ENCODE measurements at places on chromosomes 2 and 18.

DNA sequence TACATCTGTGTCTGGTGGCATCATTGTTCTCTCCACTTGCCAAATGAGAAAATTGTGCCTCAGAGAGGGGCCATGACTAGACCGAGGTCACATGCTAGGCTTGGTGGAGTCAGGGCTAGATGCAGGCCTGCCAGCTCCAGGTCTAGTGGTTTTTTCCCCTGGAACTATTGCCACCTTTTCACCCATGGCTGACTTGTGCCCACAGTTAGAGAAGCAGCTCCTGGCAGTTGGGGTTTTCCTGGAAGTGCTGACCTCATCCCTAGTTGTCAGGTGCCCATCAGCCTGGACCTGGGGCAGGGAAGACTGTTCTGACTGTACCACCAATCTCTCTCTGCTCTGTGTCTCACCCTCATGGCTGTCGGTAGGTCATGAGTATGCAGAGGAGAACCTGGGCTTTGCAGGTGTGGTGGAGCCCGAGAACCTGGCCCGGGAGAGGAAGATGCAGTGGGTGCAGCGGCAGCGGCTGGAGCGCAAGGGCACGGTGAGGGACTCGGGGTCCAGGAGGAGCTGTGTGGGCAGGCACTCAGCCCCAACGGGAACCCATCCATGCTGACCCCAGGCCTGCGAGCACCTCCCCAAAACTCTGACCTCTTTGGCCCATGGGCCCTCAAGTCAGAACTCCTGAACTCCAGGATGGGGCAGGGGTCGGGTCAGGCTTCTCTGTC, 12.4 kb upstream of the CATIP start:
- DNase-seq: no peak

DNA sequence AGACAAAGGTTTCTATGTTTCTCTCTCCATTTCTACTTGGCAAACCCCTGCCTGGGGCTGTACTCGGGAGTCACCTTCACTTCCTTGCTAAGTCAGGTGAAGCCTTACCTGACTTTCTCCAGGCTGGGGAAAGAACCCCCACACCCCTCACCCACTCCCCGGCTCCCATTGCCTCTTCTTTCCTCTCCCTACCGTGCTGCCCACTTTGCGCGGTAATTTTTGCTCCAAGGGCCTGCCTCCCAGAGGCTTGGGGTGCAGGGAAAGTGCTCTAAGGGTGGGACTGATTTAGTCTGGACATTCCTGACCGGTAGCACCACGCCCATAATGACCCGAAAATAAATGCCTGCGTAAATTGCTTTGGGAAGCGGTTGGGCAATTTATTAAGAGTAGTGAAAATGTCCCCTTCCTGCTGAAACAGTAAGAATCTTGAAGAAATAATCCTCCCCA, 49.1 kb upstream of the ATP6V1B1 start:
- no peak for DNase-seq

DNA sequence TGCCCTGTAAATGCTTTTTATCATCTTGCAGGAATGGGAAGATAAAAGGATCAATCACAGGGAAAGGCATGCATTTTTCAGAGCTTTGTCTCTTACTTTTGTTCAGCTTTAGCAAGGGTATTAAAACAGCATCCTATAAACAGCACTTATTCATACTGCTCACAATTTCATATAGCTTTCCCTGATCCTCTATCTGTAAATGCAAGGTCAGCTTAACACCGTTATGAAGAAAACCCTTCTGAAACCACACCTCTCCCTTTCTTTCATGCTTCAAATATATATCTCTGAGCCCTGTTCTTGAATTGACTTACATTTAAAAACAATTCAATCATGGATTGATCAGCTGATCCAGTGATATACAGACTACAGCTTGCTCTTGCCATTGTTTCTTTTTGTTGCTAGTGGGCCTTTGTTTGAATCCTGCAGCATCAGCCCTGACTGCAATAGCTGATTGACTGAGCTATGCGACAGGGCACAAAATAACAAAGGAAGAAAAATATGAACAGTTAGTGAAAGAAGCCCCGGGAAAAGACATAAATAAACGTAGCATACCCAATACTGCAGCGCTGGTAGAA, 795.5 kb upstream of the CDH2 start:
- no peak for DNase-seq

DNA sequence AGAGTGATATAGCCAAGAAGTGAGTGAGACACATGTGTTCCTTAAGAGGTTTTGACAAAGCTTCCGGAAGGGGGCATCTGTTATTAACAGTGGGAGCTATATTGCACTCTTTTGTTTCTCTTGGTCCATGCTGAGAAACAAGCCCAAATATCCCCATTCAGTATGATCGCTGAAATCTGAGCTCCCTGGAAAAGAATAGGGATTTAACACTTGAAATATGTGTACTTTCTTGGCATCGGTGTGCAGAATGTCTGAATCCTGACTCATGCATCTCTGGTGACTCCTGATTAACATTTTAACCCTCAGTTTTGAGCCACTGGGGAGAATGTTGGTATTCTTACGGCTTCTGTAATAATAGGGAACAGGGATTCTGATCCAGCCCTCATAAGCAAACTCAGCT, 448.1 kb downstream of the TSN start:
- no peak for DNase-seq

DNA sequence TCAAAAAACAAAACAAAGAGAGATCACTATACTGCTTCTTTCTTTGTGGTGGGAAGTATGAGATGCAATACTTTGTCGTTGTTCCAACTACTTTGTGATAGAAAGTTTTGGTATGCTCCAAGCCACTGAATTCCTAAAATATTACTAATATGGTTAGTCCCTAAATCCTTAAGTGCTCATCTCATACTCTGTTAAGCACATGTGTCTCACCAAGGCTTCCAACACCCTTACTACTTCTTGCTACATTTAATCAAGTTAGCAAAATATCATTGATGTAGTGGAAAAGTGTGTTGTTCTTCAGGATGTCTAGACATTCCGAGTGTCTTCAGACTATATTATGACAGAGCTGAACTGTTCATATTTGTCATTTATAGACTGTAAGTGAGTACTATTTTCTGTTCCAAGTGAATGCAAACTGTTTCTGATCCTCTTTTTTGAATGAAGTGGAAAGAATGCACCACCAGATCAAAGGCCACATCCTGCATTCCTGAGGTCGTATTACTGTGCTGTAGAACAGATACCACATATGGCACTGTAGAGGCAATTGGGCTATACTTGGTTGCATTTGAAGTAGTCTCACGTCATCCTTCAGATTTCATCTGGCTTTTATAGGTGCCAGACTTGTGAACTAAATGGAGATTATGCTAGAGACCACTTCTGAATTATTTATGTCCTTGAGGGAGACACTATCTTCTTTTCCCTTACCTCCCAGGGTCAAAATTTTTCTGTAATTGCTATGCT, 298.4 kb upstream of the ZNF521 start:
- DNase-seq: peak; percentile 8

GRCh38 chr2:2577407-2577831, 246.3 kb upstream of the MYT1L start:
- no peak for DNase-seq

DNA sequence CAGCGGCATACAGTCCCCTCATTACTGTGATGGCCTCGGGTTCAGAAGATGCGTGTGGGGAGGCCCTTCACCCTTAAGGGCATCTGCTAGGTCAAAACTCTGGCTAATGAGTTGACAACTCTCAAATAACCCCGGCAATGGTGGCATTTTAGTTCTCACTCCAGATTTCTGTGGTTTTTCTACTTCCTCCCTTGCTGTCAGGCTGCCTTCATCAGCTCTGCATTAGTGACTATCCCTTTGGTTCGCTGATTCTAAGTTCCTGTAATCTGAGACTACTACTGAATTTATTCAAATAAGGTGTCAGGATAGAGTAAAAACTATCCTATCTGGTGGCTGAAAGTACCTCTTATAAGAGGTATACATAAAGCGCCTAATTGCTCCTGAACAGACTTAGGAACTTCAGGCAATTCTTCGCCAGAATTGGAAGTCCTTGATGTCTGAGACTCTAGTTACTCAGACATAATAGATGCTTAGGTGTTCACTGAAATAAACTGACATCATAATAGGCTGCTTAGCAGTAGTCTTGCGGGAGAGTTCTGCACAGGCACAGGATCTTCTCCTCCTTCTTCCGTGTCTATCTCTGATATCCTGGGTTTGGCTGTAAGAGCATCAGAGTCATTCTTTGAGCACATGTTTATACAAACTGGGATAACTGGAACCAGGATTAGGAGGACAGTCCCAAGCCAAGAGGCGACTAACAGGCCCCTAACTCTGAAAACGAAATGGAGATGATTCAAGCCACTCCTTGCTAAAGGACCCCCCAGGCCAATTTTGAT, 194.5 kb downstream of the DNER start:
- DNase-seq: peak; percentile 7

GRCh38 chr2:25788457-25788856, 89.8 kb downstream of the ASXL2 start:
- peak; percentile 15 for DNase-seq

DNA sequence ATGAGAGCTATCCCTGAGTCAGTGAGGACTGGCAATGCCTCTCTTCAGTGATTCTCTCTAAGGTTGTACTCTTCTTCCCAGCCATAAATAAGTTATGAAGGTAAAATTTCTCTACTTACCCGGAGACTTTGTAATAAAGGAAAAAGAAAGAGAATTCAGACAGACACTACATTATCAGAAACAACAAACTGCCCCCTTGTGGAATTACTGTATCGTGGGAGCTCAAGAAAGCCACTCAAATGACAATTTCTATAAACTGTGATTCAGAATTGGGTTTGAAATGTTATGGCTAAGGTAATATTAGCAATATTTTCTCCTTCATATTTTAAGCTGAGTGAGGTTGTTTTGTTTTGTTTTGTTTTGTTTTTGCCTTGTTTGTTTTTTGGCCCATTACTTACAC, 155.8 kb upstream of the TANK start:
- no peak for DNase-seq

DNA sequence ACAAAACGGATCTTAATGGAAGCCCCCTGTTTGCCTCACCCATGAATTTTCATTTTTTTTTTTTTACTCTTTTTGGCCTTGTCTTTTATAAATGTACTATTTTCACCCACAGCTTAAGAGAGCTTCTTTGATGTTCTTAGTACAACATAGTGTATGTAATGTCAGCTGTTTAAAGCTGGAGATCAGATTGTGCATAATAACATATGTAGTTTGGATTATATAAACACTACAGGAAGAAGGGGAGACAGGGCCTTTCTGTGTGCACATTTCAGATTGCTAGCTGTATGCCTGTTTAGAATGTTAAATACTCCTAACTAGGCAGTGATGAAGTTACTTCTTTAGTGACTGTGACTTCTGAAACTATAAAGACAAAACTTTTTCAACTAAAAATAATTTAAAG, 2.1 kb upstream of the TANC1 start:
- DNase-seq: no peak

- DNase-seq: no peak
These were observed at the start of gene CTLA4 for GRCh38 chr2:203867561-203868200. Gene CTLA4 (plus strand): TSS chr2:203867771. CDS start chr2:203867943, 172 bp downstream.

GRCh38 chr18:23662309-23663263, at the start of gene ANKRD29:
Gene ANKRD29 (minus strand): TSS chr18:23662911. CDS start chr18:23662730, 181 bp downstream.
- peak; percentile 38 for DNase-seq

DNA sequence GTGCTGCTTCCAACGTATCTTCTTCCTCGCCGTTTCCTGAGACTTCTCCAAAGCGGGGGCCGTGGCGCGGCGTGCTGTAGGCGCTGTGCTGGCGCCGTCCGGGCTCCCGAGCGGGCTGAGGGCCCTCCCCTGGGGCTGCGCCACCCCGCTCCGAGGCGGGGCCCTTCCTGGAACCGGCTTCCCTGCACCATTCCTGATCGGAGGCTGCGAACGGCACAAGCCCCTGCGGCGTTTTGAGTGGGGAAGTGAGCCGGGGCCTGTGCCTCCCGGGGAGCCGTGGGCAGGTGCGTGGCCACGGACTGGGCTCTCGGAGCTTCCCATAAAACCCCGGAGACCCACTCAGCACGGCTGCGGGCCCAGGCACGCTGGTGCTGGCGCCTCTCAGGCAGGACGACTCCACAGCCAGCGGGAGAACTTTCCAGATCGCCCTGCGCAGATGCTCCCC, 74.7 kb downstream of the PSMG2 start:
- no peak for DNase-seq

GRCh38 chr2:25354116-25354515, 12.4 kb upstream of the DNMT3A start:
- no peak for DNase-seq

- no peak for DNase-seq
These were observed 318 bp downstream of the TYW5 start for GRCh38 chr2:199955007-199955338.

GRCh38 chr2:143754742-143755141, 625.5 kb downstream of the ARHGAP15 start:
- DNase-seq: no peak

DNA sequence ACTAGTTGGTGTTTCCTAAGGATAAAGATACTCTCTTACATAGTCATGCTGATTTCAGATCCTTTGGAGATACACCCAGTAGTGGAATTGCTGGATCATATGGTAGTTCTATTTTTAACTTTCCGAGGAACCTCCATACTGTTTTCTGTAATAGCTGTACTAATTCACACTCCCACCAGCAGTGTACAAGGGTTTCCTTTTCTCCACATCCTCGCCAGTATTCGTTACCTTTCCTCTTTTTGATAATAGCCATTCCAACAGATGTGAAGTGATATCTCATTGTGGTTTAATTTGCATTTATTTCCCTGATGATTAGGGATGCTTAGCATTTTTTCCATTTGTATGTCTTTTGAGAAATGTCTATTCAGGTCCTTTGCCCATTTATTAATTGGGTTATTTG, 34.0 kb downstream of the ACTR2 start:
- DNase-seq: no peak

DNA sequence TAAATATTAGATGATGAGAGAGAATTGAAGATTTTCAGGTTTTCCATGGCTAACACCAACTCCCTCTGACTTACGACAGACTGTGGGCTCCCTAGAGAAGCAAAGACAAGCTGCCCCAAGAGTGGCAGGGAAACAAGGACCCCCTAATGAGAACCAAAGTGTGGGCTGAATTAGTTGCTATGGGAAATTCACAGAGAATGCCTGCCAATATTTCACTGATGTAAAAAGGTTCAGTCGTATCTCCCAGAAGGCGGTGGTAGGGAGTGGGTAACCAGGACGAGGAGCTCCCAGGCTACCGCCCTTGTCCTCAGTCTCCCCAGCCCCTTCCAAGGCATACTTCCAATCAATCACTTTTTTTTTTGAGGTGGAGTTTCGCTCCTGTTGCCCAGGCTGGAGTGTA, 113.6 kb downstream of the LAMA1 start:
- DNase-seq: no peak

GRCh38 chr2:989781-990467, 39.3 kb downstream of the SNTG2 start:
- no peak for DNase-seq

DNA sequence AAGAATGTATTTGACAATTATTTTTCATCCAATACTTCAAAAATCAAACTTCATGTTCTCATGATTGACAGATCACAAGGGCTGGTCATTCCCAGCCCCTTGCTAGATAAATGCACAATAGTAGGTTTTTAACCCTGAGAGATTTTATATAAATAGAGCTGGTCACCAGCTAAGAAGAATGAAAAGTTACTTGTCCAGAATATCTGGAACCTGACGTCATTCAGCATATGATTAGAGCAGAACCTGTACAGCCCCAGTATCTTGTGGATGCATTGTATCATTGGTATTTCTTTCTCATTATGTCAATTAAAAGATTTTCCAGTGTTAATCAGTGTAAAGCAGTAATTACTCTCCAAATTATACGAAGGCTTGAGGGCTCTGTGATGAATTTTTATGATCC, 202.8 kb upstream of the RND3 start:
- DNase-seq: no peak

Measured in GM12865 (cell line).